ENCODE measurements at places on chromosomes 11 and 22.

DNA sequence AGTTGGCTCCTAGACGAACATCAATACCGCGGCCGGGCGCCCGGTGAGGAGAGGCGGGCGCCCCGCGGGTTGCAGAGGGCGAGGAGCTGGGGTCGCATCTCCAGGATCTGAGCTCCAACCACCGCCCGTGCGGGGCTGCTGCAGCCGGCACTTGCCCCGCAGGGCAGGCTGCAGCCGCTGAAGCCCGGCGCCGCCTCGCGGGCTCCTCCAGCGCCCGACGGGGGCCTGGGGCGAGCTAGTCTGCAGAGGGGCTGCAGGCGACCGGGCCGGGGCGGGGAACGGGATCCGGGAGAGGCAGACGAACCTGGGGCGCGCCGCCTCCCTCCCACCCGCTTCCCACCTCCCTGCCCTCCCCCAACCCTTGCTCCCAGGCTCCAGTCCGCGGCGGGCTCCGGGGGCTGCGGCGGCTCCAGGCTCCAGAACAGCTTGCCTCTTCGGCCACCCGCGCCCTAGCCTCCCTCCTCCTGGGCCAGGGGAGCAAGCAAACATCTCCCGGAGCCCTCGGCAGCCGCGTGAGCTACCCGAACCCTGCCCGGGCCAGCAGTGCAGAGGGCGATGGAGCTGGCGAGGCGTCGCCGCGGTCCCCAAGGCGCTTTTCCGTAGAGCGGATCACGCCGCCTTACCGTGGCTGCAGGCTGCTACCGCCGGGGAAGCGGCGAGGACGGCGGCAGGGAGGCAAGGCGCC lies 802 bp downstream of the TENM4 start:
- DNase-seq, result no peak

DNA sequence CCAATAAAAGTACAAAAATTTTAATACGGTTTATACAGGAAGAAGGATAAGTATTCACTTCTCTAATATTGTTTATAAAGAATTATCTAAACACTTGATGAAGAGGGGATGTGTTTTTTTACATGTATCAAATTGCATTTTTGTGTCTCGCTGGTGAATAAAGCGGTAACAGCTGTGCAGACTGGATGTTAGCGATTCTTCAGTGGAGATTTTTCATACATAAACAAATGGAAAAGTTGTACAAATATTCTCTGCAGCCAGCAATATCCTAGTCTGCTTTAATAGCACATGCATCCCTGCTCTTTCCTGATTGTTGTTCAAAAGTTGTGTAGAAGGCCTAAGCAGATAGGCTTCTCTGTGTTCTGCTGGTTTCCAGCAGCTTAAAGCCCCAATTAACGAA lies 369.3 kb downstream of the SOX6 start:
- no peak for DNase-seq

DNA sequence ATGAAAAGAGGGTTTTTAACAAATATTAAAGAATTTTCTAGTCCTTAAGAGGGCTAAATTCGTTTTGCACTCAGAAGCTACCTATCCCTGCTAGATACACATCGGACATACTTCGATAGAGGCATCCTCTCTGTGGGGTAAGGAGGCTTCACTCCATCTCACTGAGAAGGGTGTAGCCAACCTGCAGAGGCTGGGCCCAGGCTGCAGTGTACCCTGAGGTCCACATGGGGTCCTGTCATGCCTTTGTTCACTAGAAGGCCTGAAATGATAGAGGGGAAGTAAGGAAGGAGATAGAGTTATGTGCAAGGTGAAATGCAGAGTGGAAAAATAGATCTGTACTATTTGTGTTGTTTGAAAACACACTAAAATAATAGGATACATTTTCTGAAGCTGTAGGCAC lies 45.6 kb downstream of the IGSF9B start:
- DNase-seq, result no peak

DNA sequence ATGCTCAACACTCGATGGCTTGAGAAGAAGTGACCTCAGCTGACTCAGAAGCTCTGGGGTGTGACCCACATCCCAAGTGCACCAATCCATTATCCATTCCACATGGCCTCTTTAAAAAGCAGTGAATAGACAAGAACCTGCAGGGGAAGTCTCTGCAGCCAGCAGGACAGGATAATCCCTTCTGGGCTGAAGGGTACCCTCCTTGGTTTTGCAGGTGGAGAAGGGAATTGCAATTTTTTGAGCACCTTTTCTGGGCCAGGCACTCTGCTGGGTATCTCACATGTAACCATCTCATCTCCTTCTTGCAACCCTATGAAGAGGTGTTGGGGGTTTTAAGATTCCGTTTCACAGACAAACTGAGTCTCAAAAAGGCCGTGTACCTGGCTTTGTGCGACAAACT lies 76.6 kb downstream of the MYO18B start:
- no peak for DNase-seq

DNA sequence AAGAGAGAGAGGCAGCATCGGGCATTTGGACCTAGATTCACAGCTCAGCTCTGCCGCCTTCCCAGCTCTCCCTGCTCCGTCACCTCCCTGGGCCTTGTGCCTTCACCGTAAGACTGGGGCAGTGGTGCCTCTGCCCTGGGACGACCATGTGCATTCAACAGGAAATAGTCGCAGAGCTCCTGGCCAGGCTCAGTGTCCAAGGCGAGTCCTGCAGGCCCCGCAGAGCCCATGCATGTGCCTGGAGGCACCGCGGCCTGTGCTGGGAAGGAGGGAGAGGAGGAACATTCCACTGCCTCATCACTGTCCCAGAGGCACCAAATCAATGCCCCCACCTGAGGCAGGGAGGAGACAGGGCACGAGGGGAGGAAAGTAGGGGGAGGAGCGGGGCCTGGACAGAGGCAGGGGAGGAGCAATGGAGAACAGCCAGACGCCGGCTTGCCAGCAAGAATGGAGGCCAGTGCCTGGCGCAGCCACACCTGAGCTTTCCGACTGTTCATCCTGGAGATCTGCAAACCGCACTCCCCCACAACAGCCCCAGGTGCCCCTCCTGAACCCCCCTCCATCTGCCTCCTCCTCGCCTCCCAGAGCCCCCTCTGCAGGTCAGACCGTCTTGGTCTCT lies 74.4 kb upstream of the PRR5 start:
- DNase-seq, result no peak

- no peak for DNase-seq
Observed at GRCh38 chr11:7759010-7759409, 37.7 kb downstream of the OR5P2 start.

DNA sequence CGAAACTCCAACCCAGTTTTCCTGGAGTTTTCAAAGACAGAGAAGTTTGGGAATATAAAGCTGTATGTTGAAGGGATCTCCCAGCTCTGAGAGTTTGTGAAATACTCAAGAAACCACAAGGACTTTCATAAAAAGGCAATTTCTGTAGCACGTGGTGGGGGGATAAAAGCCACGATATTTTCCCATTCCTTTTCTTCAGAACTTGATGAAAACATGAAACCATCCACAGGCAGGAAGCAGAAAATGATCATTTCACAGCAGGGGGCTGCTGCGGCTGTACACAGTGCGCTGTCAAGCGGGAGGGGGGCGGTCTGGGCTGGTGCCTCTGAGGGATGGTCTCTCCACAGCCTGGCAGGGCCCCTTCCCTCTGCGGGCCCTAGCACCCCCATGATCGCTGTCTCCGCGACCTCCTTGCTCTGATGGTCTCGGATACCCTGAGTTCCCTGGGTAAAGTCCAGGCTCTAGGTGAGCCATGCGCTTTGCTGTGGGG lies 423.2 kb downstream of the MN1 start:
- DNase-seq, result no peak

- DNase-seq, result no peak
Observed at GRCh38 chr11:44978961-44979331, 28.3 kb upstream of the TP53I11 start.

DNA sequence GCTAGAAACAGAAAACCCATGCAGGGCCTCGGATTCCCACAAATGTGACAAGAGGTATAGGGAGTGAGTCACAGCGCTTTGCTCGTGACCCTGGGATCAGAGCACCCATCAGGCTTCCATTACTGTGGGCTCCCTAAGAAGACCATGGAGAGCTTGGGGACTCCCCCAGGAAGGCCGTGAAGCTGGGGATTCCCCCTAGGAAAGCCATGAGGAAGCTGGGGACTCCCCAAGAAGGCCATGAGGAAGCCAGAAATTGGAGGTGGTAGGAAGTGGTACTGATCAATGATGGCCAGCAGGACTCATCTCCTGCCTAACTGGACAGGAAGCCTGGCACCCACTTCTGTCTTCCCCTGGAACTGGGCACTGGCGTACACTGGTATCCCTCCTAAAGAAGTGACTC lies 10.1 kb upstream of the DCPS start:
- no peak for DNase-seq

GRCh38 chr22:26763633-26764361 lies 106.4 kb downstream of the MIAT start:
- DNase-seq, result no peak

DNA sequence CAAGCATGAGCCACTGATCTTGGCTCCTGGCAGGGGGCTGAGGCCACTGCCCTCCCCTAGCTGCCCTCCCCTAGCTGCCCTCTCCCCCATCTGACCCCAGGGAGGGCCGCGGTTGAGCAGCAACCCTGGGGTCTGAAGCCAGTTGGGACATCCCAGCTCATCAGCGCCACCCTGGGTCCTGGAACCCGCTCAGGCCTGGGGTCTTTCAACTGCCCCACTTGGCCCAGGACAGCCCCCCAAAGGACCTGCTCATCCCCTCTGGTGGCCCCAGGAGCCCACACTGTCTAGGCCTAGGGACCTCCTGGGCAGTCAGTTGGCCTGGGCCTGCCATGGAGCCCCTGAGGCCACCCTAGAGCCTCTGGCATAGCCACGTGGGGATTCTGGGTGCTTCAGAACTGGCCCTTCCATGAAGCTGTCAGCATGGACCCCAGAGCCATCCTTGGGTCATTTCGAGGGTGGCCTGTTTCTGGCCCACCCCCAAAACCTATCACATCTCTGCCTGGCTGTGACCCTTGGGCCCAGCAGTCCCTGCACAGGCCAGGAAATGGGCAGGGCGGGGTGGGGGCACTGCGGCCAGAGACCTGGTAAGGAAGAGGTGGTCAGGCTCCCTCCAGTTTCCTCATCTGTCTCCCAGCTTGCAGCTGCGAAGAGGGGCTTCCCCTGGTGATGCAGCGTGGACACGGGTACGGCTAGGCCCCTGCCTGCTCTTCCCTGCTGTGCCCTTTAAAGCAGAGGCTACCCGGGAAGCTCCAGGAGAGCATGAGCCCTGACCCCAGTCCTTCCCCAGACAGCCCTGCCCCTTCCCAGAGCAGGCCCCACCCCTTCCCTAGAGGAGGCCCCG lies 37.9 kb downstream of the MUC2 start:
- no peak for DNase-seq

- DNase-seq, result no peak
Observed at GRCh38 chr11:104973616-104974015, 5.2 kb upstream of the CASP4 start.

DNA sequence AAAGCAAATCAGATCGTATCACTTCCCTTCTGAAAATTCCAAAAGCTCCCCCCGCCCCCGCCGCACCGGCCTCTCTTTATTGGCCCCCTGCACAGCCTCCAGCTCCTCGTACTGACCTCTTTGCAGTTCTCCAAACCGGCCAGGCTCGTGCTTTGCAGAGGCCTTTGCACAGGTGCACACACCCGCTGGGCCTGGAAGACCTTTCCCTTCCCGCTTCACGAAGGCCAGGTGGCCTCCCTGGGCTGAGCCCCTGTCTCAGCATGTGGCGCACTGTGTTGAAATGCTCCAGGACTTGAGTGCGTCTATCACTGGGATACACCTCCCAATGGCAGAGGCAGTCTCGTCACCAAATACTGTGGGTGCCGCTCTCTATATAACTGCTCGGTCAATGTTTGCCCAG lies 13.2 kb upstream of the ADA2 start:
- no peak for DNase-seq

DNA sequence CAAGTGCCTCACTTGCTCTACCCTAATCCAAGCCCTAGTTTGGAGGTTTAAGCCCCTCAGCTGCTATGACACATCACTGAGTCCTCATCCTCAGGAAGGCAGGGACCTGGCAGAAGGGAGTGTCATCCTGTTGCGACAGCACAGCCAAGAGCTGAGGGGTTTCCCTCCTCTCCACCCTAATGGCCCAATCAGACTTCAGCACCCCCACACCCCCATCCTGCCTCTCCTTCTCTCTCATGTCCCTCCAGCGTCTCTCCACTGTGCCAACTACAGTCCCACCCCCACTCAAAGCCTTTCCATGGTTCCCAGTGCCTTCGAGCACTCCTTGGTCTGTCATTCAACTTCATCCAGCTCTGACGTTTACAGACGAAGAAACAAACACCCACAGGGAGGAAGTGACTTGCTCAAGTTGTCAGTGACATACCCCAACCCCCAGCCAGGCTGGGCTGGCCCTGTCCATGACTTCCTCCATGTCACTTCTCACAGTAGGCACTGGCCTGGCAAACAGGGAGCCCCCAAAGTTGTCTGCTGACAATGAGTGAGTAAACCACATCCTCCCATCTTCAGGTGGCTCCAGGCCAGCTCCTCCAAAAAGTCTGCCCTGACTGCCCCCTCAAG lies 15.6 kb downstream of the ARAP1 start:
- DNase-seq, result peak; percentile 15

DNA sequence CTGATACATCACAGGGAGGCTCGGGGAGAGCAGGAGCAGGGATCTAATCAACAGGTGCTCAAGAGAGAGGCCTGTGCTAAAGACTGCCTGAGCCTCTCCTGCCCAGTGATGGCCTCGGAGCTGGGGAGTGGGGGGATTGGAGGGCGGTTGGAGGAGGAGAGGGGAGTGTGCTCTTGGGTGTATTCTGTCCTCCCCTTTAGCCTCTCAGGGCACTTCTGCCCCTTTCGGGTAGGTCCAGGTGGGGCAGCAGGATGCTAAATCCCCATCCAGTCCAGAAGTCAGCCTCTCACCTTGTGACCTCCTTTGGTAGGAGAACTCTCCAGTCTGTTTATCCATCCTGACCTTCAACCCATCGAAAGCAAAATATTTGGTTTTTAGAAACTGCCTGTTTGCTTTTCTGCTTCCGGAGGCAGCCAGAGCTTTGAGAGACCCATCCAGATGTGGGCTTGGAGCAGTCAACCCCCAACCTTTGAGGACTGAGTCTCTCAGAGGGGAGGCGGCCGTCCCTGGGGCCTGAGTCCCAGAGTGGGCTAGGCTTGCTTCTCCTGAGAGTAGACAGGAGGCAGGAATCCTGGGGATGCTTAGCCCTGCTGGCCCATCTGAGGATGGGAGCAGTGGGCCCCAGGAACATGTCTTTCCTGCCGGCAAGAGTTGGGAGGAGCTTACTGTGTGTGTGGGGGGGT lies 105.2 kb upstream of the SYT13 start:
- DNase-seq, result no peak

GRCh38 chr11:77589181-77589520 lies 602 bp upstream of the AQP11 start:
- no peak for DNase-seq
